A375 (cell line): ENCODE measurements at places on chromosomes 2 and 18. TPM values are rescaled to one million over a fixed set of nuclear protein-coding genes. Genes with fewer than 3 reads are reported as not detected.

The DUSP2 gene
- total RNA-seq = 17.0 and 18.2 TPM in 2 replicates

The ATP6V1C2 gene
- total RNA-seq = 0.13 and 0.60 TPM in 2 replicates

The MATN3 gene
- total RNA-seq = 0.15 and 0.66 TPM in 2 replicates

The VWC2L gene
- not detected in 2 replicates for total RNA-seq

The VIL1 gene
- total RNA-seq = not detected in 2 replicates

The IL1RN gene
- not detected in 2 replicates for total RNA-seq

The PXDN gene
- total RNA-seq = 26.3 and 28.0 TPM in 2 replicates

The NEU2 gene
- total RNA-seq = not detected in 2 replicates

The PROC gene
- not detected in 2 replicates for total RNA-seq

The RPE gene
- 37.8 and 39.9 TPM in 2 replicates for total RNA-seq
